Posterior cingulate gyrus (tissue), 11 donors: ENCODE measurements at places on chromosomes 3 and 15.

- DNase-seq = no peak
Measured at GRCh38 chr3:179149951-179150350, 1.8 kb downstream of the PIK3CA start.

- DNase-seq = no peak
Measured at GRCh38 chr15:90449206-90449735, 61.2 kb downstream of the IQGAP1 start.

DNA sequence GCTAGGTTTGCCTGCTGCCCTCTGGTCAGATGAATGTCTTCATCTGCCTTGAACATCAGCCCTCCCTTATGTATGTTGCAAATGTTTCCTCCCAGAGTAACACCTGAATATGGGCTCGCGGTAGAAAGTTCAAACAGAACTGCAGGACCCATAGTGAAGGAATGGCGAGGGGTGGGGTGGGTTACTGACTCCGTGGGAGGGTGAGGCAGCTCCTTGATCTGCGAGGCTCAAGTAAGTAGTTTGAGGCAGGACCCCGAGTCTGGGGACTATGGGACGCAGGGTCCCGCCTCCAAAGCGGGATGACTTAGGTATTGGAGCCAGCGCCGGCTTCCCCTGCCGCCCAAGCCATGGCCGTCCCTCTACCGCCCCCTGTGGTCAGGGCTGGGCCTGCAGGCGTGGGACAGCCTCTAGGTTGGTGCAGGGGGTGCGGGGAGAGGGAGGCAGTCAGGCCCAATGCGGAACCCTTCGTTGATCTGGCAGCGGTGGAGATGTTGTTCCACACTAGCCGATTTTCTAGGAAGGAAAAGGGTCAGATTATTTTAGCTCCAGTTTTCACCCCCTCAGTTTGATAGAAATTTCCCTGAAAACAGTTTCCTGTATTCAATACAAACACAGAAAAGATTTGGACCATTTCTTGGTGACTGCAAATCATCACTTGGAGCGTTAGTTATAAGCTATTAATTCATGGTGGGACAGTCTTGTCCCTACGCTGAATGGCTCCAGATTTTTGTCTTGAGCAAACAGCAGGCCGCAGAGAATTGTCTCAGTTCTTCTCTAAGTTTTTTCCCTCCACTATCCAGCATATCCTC lies 72.3 kb downstream of the CORO2B start:
- DNase-seq = no peak

- DNase-seq = no peak
Measured at GRCh38 chr3:64272271-64272670, 47.0 kb upstream of the PRICKLE2 start.

DNA sequence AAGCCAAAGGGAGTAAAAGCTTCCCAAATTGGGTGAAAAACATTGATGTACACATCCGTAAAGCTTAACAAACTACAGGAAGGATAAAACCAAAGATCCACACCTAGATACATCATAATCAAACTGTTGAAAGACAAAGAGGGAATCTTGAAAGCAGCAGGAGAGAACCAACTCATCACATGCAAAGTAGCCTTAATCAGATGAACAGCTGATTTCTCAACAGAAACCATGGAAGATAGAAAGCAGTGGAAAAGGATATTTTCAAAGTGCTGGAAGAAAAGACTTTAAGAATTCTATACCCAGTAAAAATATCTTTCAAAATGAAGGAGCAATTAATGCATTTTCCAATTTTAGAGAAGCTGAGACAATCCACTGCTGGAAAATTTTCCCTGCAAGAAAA lies 36.8 kb downstream of the CHRNA7 start:
- no peak for DNase-seq

DNA sequence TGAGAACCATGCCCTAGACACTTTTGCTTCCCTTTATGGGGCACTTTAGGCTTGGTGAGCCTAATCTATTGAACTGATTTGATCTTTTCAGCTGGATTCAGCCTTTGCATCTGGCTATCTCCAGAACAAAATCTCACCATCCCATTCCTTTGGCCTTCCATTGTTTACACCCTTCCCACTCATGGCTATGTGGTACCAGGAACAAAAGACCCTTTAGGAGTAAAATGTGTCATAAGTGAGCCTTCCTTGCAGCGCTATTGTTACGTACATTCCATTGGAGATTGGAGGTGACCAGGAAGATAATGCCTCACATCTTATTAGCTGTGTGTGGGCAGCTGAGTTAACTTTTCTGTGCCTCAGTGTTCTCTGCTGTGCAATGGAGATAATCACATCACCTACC lies 188.4 kb downstream of the SATB1 start:
- no peak for DNase-seq

DNA sequence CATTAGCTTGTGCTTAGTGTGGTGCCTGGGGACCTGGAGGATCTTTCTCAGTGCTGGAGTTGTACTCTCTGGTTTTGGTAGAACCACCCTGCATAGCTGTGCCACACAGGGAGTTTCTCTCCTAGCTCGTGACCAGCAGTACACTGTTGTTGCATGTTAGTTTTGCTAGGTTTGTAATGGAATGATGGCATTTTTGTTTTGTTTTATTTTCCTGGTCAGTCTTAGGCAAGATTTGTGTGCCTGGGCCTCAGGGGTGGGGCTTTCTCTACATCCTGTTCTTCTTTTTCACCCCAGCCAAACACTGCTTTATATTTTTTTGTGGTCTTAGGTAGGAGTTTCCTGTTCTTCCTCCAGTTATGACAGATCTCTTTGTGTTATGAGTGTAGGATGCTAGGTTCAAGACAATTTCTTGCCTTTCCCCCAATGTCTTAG lies 534.5 kb upstream of the KCNMB2 start:
- no peak for DNase-seq

GRCh38 chr3:187935623-187936156 lies 190.4 kb upstream of the BCL6 start:
- peak; percentile 75 for DNase-seq

- no peak for DNase-seq
Measured at GRCh38 chr3:47082519-47082918, 81.4 kb downstream of the SETD2 start.

DNA sequence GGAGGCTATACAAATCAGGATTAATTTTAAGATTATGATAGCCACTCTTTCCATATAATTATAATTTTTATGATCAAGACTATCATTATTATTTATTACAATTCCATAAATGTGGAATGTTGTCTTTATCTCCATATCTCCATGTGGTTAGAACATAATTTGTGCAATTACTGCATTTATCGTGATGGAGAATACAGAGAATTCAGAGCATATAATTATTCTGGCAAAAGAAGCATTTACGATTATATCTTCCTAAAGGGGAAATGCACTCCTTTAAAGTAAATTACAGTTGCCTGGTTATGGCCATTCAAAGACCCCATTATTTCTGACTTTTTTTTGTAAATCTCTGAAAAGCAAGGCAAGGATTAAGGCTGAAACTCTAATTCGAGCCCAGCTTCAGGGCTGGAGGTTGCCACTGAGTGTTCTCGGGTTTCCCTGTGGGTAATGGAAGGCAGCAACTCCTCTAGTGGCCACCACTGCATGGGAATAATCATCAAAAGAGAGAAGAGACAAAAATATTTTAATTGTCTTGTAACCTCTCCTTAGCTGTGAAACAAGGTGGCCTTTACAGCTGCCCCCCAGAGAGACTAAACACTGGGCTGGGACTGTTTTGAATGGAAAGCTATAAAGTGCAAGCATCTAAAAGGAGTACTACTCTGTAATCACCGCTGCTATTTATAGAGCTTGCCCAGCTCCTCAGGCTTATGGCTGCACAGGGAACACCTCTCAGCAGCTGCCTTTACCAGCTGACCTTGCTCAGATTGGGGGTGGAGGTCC lies 59.8 kb upstream of the PRTG start:
- DNase-seq = no peak

DNA sequence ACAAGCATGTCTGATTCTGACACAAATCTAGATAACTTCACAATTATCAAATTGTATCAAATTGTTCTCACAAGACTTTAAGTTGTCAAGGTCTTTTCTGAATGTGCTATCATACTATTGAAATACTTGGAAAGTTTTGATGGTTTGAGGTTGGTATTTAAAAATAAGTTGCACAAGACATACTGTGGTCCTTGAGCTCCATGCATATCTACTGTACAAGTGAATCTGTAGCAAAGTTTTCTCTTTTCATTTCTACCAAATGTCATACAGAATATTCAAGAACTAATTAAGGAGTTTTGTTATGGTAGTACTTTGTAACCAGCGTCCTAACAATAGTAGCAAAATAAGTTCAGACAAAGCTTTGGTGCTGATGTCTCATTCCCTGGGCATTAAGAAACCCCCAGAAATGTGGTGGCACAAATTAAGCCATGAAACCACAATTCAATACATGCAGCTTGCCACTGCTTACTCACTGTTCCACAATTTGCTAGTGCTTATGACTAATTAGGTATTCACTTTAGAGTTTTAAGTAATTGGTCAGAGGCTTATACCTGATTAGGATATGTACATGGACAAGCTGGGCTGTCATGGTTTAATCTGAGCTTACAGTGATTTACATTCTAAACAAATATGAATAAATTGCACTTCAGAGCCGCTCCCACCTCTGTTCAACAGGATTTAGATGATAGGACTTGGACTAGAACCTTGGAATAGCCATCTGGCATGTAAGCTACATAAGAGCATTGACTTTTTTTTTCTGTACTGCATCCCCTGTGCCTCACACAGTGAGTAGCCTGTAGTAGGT lies 8.8 kb downstream of the TBC1D23 start:
- DNase-seq = no peak

DNA sequence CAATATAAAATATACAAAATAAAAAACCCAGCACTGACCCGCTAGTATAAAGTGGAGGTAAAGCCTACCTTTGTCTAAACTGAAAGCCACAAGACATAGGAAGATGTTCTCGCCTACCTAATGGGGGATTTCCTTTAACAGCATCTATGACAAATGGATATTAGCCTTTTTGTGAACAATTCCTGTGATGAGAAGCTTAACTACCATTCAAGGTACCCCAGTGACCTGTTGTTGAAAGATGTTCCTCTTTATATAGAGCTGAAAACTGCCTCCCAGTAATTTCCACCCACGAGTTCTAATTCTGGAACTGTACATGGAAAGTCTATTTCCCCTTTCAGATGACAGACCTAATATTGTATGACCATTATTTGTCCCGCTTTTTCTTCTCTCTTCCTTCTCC lies 109.8 kb upstream of the RASGRP1 start:
- no peak for DNase-seq

- no peak for DNase-seq
Measured at GRCh38 chr3:146638718-146639117, 33.6 kb upstream of the PLSCR5 start.

- no peak for DNase-seq
Measured at GRCh38 chr3:55647063-55647462, 160.0 kb upstream of the WNT5A start.

GRCh38 chr3:67662733-67663132 lies 8.3 kb upstream of the SUCLG2 start:
- DNase-seq = no peak

DNA sequence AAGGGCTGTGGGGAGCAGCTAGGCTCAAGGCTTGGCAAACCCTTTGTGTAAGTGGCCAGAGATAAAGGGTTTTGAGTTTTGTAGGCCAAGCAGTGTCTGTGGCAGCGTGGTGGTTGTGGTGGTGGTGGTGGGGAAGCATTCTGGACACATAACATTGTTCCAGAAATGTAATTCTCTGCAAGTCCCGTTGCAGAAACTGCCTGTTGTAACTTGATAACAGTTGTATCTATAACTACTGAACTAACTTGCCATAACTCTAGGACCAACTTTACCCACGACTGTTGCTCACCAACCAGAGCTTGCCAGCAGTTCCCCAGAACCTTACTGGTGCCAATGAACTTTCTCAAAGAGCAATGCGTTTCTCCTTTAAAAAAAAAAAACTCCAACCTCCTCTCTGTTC lies 18.1 kb upstream of the TMEM40 start:
- no peak for DNase-seq

DNA sequence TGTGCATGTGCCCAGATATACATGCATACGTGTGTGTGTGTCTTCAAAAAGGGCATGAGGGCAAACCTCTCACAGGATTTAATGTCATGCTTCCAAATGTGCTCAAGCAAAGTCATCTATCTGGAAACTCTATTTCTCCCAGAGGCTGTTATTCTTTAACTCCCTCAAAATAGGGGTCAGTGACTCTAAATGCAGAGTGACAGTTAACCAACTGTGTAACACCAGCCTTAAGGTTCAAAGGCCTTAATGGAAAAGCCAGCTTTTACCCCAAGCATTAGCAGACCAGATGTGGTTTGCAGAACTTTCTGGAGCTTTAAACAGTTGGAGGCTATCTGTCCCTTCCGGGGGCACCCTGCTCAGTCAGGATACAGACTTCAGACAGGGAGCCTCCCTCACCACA lies 70.4 kb upstream of the SLC7A14 start:
- DNase-seq = no peak

DNA sequence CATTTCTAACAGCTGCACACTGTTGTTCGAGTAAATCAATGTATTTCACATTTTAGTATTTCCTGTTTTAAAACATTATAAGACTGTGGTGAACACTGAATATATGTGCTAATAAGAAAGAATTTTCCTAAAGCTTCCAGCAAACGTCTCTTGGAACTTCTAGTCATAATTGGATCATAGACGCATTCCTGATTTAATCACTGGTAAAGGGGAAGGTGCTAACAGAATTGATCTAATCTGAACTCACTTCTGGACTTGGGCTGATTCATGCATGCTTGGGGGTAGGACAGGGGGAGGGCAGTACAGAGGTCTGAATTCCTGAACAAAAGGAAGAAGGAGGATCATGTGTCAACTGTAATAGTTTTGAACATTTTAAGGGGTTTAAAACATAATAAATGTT lies 7.3 kb upstream of the LEKR1 start:
- no peak for DNase-seq

DNA sequence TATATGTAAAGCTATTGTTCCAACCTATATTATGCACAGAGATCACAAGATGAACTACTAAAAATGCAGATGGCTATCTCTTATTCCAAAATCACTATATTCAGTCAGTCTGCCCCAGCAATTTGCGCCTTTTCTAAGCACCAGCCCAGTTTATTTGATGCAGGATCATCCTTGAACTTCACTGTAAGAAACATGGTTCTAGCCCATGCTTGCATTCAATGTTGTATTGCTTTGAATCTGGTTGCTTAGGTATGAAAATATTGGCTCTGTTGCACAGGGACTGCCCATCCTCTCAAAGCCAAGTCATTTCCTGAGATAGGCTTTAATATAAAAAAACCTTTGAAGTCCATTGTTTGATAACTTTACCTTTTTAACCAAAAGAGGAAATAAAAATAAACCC lies 170.5 kb upstream of the LRIG1 start:
- DNase-seq = no peak

- no peak for DNase-seq
Measured at GRCh38 chr3:115292131-115292530, 145.0 kb upstream of the ZBTB20 start.

DNA sequence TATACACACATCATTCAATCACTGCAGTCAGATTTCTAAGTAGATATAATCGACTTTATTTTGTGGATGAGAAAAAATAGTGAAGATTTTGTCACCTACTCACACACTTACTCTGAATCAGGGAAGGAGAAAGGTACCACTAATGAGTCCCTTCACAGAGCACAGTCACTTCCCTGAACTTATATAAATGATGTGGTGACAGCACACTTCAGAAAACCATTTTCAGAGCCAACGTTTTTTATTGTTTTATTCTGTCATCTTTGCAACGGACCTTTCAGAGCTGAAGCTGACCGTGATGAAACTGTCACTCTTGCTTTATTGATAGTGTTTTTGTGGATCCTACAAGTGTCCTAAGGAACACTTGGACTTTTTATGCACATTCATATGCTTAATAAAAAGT lies 956.6 kb downstream of the SQOR start:
- no peak for DNase-seq
